ENCODE measurements at places on chromosomes 1 and 21.

DNA sequence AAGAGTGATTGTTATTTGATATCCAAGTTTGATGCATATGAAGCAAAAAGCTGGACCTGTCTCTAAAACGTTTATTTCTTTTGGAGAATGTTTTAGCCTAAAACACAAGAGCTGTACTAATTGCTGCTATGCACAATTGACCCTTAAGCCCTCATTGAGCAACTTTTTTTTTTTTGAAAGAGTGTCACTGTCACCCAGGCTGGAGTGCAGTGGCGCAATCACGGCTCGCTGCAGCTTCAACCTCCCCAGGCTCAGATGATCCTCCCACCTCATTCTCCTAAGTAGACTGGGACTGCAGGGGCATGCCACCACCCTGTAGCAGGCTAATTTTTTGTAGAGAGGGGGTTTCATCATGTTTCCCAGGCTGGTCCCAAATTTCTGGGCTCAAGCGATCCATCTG lies 129.1 kb downstream of the PIK3R3 start:
- no peak for DNase-seq

DNA sequence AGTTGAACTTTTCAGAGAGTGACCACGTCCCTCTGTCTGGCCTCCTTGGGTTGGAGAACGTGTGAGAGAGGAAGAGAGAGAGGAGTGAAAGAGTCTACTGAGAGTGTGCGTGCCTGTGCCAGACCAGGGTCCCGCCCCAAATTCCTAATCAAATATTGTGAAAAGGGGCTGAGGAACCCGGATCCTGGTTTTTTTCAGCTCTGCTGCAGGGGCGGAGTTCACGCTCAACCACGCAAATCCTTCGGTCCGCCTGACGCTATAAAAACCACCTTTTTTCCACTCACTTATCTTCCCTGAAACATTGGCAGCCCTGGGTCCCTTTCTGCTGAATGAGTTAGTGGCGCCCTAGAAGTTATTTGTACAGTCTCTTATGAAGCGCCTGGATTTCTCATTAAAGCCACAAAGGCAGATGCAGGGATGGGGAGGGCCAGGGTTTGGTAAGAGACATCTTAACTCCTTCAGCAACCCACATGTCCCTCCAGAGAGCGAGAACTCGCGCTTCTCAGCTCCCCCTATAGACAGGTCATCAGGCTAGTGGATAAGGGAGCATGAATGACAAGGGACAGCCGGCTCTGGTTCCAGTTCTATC lies at the start of gene FMOD:
TSS of gene FMOD (minus strand) at position 86 of the 589 bp plus-strand sequence. CDS start 2,852 bp downstream, outside the sequence.
- DNase-seq = no peak

DNA sequence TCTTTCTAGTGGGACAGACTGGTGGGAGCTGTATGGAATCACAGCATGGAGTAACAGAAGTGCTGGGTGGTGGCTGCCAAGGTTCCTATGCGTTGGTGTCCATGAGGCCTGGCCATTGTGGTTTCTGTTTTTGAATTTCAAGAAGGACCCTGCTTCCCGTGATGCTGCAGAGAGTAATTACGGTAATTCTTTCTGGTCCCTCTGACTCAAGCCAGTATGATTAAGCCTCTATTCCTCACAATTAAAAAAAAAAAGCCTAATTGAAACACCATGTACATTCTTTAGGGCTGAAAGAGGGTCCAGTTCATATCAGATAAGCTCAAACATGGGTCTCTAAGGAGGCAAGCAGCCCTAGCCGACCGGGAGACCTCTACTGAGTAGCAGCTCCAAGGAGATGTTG lies 10.5 kb upstream of the C1orf21 start:
- DNase-seq = no peak

DNA sequence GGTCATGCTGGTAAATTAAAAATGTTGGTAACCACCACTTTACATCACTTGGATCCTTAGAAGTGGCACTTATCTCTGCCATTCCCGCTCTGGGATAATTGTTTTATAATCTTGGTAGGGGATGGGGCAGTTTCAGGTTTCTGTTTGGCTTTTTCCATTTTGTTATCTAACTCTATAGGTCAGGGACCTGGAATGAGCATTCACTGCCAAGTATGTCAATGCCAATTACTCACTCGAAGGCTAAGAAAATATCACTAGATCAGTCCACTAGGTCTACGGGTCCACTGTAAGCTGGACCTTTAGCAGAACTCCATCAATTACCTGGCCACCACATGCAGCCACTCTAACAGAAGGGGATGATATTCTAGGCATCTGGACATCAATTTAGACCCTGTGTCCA lies 4.5 kb upstream of the DIP2A start:
- DNase-seq = no peak

GRCh38 chr1:15963968-15964648 lies 11.8 kb downstream of the ZBTB17 start:
- no peak for DNase-seq

DNA sequence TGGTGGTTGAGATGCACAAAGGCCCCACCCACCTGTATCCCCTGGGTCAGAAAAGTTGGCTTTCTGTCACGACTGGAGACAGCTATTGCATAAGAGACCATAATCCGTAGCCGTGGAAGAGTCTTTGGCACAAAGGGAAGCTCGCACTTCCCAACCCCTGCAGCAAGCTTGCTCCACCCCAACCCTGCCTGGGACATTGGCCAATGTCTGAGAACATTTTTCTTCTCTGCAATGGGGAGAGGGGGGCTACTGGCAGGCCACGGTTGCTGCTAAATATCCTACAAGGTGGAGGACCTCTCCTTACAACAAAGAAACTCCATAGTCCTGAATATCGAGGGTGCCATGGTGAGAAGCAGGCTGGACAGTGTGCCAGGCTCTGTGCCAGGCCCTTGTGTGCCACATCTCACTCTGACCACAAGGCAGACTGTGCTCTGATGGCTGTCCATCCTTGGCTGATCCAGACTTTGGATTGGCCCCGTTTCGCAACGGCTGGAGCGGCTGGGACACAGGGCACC lies 104.1 kb downstream of the CSMD2 start:
- DNase-seq = no peak

DNA sequence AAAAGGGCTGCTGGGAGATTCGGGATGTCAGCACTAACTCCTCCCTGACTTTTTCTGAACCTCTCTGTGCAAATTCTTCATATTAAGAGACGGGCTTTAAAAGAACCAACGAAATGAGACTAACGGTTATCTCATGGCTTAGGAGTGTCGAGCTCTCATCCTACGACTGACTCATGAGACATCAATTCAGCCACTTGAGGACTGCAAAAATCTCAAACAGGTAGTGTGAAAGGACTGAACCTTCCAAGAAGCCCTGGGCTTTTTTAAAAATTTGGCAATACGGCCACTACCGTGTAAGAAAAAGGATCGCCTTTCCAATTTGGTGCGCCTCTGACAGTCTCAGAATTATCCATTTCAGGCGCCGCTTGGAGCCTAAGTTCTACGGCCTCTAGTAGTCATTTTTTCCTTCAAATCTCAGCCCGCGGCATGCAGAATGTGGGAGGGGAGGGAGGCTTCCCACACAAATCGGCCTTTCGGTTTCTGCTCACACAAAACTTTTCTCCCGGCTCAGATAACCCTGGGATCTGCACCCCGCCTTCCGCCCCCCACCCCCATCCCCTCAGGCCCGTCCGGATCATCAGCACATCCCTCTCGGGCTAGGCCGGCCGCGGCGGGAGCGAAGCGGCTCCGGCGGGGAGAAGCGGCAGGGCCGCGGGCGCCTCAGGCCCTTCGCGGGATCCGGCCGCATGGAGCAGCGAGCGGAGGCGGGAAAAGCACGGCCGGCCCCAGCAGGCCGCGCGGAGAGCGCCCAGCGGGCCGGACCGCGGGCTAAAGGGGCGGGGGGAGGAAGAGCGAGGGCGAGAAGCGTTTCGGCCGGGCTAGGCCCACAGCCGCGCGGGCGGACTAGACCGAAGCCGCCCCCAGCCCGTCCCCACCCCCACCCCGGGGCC lies 618 bp downstream of the HNRNPR start:
- DNase-seq = peak; percentile 70

GRCh38 chr1:202154148-202154765 lies 6.1 kb downstream of the PTPN7 start:
- DNase-seq = no peak

- no peak for DNase-seq
Measured at GRCh38 chr1:75136195-75136815, 2.1 kb downstream of the LHX8 start.

Measured in T1000 (cell line).